EH (cell line): ENCODE measurements at places on chromosomes 12 and 14.

DNA sequence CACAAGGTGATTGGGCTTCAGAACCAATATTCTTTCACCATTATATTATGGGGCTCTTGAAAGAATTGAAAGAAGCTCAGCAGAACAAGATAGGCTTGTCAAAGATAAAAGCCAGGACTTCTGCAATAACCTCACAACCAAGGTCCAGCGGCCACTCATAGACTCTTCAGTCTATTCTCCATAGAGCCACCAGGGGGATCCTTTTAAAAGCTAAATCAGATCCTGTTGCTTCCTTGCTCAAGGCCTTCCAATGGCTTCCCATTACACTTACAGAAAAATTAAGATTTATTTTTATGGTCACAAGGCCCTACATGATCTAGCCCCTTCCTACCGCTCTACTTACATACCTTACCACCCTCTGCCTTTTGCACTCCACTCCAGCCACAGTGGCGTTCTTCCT is 169.6 kb downstream of the C12orf42 start:
- DNase-seq, result no peak

GRCh38 chr12:54935235-54935951 is 49.2 kb downstream of the TESPA1 start:
- peak; percentile 81 for DNase-seq

GRCh38 chr14:65434216-65434850 is 21.8 kb downstream of the FUT8 start:
- DNase-seq, result peak; percentile 31

DNA sequence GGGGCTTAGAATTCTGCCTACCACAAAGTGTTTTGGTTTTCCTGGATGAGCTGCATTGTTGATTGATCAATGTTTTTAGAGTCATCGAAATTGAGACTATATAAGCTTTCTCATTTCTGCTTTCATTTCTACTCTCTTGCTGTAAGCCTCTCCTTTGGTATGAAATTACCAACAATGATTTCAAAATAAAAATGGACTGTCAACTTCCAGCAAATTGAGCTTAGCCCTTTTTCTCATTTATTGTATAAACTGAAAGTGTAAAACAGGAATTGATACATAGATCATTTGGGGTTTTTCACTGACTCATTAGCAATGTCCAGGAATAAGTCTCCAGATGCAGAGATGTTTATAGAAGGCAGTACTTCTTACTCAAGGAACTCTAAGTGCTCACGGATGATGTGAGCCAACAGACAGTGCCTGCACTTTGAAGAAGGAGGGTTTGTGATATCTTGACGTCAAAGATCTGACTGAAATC is 20.0 kb upstream of the PCNX1 start:
- DNase-seq, result peak; percentile 67

DNA sequence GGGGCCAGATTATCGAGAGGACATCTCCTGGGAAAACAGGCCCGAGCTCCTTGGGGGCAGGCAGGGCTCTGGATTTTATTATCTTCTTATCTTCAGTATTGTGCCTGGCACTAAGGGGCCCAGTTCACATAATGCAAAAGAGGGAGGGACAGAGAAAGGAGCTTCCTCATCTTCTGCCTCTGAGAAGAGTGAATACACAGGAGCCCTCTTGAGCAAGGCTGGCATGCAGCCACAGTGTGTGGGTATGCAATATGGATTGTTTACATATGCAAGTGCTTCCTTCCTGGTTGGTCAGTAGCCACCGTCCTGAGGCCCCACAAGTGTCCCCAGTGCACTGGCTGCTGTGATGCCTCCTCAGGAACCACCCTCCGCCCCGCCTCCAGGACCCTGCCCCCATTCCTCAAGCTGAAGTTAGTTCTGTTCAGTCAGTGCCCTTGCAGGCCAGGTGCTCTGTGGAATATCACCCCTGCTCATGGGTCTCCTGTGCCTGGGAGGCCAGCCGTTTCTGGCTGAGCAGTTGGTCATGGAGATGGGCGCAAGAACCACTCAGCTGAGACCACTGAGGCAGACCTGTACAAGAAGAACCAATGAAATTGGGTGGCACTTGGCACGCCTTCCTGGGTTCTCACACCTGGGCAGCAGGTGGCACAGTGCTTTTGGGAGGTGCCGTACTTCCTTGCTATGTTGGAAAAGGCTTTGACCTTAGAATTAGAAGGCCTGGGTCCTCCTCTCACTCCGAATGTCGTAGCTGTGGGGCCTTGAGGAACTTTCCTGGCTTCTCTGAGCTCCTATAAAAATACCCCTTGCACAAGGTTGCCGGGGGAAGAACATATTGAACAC is 35.1 kb upstream of the ACTN1 start:
- DNase-seq, result peak; percentile 68

DNA sequence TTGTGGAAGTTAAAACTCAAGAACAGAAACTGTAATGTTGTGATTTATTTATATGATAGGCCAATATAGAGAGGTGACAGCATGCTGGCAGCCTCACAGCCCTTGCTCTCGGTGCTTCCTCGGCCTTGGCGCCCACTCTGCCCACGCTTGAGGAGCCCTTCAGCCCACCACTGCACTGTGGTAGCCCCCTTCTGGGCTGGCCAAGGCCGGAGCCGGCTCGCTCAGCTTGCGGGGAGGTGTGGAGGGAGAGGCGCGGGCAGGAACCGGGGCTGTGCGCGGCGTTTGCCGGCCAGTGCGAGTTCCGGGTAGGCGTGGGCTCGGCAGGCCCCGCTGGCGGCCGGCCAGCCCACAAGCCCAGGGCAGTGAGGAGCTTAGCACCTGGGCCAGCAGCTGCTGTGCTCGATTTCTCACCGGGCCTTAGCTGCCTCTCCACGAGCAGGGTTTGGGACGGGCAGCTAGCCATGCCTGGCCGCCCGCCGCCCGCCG is 65.8 kb upstream of the SLC8A3 start:
- peak; percentile 18 for DNase-seq

DNA sequence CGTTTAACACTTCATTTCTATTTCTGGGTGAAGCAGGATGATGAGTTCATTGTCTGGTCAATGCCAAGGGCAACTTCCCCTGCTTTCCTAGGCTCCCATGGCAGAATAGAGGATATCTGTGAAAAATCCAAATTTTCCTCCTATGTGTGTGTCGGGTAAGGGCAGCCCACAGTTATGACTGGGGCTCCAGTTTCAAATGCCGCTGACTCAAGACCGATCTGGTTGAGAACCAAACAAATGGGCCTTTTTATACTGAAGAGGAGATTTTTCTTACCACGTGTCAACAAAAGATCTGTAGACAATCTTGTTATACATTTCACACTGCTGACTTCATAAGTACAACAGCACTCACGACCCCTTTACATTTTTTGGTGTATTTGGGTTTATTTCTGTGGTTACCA is 120.8 kb downstream of the CHST11 start:
- peak; percentile 83 for DNase-seq
